ENCODE measurements at places on chromosomes 7 and 10.

- DNase-seq = no peak
These were observed 13.6 kb downstream of the PON2 start for GRCh38 chr7:95421000-95421846.

GRCh38 chr10:10796774-10797415 lies 220.8 kb upstream of the CELF2 start:
- no peak for DNase-seq

DNA sequence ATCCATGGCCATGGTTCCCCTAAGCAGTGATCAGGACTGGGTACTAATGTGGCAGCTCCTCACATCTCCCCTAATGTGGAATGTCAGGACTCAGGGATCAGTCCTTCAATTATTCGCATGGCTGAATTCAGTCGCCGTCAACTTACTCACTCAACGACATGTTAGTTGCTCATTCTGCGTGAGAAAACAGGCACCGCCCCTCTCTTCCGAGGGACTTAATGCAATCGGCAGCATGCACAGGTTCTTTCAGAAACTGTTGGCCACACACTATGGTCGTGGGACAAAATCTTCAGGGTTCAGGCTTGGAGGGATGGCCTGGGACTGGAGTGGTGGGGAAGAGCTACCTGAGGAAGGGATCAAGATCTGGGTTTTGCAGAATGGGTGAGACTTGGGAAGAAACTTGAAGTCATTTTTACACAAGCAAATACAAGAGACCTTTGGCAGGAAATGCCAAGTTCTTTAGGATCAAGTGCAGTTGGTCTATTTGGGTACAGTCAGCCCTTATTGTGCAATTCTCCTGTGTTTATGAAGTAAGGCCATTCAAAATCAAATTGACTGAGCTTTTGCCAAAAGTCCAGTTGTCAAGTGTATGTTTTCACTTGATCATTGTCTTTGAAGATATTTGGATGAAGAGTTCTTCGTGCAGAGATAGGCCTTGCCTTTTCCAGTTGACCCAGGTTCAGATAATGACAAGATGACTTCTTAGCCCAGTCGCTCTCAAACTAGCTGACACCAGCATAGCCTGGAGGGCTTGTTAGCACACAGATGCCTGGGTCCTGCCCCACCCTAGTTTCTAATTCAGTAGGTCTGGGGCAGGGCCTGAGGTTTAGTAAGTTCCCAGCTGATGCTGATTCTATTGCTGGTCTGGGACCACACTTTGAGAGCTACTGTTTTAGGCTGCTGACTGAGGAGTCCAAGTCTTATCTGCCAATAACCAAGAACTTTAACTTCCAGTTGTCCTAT lies 48.5 kb downstream of the LRRC18 start:
- no peak for DNase-seq

GRCh38 chr7:101815826-101816594 lies 1.4 kb upstream of the CUX1 start:
- DNase-seq = peak; percentile 72

GRCh38 chr7:123682690-123683089 lies 27.0 kb downstream of the LMOD2 start:
- peak; percentile 39 for DNase-seq
